ENCODE measurements at places on chromosomes 2 and 18. TPM values are rescaled to one million over a fixed set of nuclear protein-coding genes. Genes with fewer than 3 reads are reported as not detected.
A peak's percentile ranks its signal among the peaks of the same experiment; 100 is the strongest.

Gene PDE11A
- total RNA-seq, result not detected

Gene NEUROD1
- not detected for total RNA-seq

Gene UCN
- total RNA-seq, result 0.45 TPM

Gene ATP6V1B1
- not detected for total RNA-seq

Gene DSG1
- total RNA-seq, result not detected

DNA sequence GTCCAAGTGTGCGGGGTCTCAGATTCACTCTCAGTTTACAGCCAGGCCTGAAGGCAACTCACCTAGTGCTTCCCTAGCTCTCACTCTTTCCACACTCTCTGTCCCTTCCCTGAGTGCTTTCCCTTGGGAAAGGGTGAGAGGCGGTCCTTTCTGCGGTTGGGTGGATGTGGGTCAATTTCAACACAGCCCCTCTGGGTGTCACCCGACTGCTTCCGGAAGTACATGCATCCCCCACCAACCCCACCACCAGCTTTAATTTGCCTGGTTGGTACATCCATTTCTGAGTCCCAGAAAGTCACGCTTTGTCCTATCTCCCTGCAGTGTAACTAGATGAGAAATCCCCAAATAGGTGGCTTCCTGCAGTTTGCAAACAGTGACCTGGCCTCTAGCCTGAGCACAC is 307.3 kb upstream of the MEIS1 start:
- no peaks in the 10 kb centered on the region for H3K4me1 ChIP-seq
- H3K27me3 ChIP-seq, result peaks cover 2% of the 10 kb centered on the region
- H3K4me3 ChIP-seq, result no peak overlapping the region

DNA sequence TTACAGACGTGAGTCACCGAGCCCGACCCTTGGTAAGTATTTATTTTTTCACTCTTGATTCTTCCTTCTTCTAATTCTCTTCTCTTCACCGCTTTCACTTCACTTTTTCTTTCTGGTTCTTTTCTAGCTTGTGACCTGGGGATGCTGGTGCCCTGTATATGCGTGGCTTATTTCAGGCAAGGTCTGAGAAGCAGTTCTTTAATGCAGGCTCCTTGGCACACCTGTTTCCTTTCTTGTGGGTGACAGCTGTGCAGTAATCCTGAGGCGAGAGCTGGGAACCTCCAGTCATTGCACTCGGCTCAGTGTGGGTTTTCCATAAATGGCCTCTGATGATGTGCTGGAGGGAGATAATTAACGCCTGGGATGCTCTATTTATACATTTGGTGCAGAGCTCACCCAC is 193.8 kb downstream of the TSN start:
- H3K4me1 ChIP-seq, result no peaks in the 10 kb centered on the region
- H3K4me3 ChIP-seq, result no peak overlapping the region
- H3K27me3 ChIP-seq, result peaks cover 5% of the 10 kb centered on the region
- no peak overlapping the region for H3K27ac ChIP-seq
- no peak for DNase-seq

- no peak overlapping the region for H3K4me3 ChIP-seq
- DNase-seq, result peak; percentile 71
- H3K27me3 ChIP-seq, result peaks cover 28% of the 10 kb centered on the region
- no peaks in the 10 kb centered on the region for H3K36me3 ChIP-seq
These were observed 49.9 kb upstream of the DAPL1 start for GRCh38 chr2:158745067-158745865.

DNA sequence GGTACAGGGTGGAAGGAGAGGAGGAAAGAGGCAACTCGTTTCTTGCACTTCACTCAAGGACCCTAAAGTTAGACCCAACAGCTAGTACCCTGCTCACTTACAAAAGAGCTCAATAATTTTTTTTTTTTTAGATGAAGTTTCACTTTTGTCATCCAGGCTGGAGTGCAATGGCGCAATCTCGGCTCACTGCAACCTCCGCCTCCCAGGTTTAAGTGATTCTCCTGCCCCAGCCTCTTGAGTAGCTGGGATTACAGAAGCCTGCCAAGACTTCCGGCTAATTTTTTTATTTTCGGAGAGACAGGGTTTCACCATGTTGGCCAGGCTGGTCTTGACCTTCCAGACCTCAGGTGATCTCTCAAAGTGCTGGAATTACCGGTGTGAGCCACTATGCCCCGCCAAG is 4.1 kb downstream of the ASB3 start:
- peaks cover 43% of the 10 kb centered on the region for H3K4me1 ChIP-seq
- no peak overlapping the region for H3K27ac ChIP-seq
- H3K27me3 ChIP-seq, result no peaks in the 10 kb centered on the region
- no peak overlapping the region for H3K4me3 ChIP-seq

DNA sequence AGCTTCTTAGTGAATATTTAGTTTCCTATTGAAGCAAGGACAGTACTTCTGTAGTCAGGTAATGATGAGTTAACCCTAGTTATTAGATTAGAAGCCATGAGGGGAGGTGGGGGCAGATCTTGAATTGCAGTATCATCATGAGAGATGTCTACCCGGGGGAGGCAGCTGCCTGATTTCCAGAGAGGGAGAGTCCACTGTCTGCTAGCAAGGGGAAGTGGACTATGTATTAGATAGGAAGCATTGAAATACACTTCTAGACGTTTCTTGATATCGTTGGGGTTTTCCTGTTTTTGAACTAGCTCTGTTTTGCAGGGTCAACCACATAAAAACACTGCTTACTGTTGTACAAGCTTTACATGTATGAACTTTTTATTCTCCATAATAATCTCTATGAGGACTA is 38.8 kb downstream of the APLF start:
- DNase-seq, result no peak
- H3K4me3 ChIP-seq, result no peak overlapping the region
- peaks cover 9% of the 10 kb centered on the region for H3K36me3 ChIP-seq

DNA sequence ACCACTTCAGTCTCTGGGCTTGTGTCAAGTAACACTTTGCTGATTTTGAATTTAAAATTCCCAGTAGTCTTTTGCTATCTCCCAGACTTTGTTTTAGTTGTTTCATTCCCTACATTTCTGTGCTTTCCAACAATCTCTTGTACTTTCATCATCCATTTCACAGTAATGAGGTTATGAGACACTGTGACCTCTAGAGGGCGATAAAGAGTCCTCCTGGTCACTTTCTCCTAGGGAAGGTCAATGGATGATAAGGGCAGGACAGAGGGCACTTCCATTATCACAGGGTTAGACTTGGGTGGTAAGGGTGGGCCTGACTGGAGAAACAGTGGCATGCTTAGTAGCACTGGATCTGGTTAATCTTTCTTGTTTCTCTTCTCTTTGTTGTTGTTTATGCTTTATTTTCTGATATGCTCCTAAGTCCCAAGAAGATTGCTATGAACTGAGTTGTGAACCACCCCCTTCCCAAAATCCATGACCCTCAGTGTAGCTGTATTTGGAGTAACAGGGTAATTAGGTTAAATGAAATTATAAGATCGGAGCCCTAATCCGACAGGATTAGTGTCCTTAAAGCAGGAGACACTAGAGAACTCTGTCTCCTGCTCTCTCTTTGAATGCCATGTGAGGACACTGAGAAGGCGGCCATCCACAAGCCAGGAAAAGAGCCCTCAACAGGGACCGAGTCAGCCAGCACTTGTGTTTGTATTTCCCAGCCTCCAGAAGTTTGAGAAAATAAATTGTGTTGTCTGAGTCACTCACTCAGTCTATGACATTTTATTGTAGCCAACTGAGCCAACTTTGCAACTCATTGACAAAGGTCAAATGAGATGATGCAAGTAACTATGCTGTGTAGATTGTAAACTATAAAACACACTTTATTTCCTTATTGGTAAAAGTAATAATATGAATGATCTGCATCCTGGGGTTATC is 779.2 kb downstream of the CNTNAP5 start:
- H3K27ac ChIP-seq, result no peak overlapping the region
- H3K4me1 ChIP-seq, result no peaks in the 10 kb centered on the region
- H3K36me3 ChIP-seq, result no peaks in the 10 kb centered on the region
- H3K27me3 ChIP-seq, result no peaks in the 10 kb centered on the region

DNA sequence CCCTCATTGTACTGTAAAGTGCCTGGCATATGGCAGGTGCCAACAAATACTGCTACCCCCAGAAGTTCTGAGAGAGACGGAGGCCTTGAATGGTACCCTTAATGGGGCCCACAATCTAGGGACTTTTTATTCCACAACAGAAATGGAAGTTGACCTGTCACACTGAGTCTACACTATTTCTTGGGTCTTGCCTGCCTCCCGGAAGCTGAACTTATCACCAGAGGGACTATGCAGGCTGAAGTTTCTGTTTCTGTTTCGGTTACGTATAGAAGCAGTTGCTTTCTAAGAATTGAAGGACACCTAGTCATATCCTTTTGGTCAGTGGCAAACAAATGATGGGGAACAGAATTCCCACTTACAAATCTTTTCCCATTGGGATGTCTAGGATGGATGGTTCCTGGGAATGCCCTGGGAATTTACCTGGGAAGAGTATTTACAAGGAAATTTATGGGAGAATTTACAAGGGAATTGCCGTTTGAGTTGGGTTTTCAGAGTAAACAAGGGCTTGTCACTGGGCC is 74.2 kb downstream of the HS1BP3 start:
- peak; percentile 32 for DNase-seq
- H3K27ac ChIP-seq, result peak overlapping the region; percentile 16
- H3K4me3 ChIP-seq, result no peak overlapping the region
- H3K36me3 ChIP-seq, result peaks cover 2% of the 10 kb centered on the region

DNA sequence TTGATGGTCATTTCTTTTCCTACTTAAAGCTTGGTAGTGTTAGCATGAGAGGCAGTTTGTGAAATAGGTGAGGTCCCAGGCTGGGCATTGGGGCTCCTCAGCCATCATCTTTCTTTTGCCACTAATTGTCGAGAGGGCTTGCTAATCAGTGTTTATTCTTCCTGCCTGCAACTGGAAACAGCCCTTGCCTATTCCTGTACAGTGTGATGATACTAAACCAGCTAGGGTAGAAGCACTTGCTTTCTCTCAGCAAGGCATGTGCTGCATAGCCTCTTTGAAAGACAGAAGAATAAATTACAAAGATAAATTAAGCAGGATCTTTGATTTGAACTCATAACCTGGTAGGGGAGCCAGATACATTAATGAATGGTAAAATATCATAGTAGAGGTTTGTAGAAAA is 16.6 kb upstream of the GPBAR1 start:
- peaks cover 59% of the 10 kb centered on the region for H3K36me3 ChIP-seq
- H3K27ac ChIP-seq, result peak overlapping the region; percentile 46
- peaks cover 6% of the 10 kb centered on the region for H3K4me1 ChIP-seq
- no peak for DNase-seq
- H3K4me3 ChIP-seq, result no peak overlapping the region
- H3K27me3 ChIP-seq, result no peaks in the 10 kb centered on the region

DNA sequence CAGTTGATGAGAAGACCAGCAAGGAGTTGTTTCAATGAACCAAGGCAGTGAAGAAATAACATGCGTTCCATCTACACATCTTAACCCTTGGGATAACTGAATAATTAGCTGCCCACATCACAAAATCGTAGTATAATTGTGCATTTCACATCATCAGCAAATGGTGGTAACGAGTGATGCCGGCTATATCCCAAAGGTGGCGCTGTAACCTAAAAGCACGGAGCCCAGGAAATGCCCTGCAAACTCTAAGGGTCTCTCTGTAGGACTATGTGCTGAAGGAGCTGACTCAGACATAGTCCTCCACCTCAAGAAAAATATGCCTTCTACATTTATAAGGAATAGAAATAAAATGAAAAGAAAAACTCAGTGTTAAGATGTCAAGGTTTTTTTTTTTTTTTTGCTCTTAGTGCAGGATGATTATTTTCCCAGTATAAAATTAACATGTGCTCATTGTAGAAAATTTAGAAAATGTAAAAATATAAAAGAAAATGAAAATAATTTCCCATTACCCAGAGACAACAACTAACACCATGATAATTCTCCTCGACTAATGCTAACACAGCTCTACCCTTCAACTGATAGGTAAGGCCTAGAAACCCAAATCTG is 23.1 kb upstream of the DSG3 start:
- no peaks in the 10 kb centered on the region for H3K4me1 ChIP-seq
- DNase-seq, result peak; percentile 32
- H3K27me3 ChIP-seq, result no peaks in the 10 kb centered on the region
- no peak overlapping the region for H3K4me3 ChIP-seq

GRCh38 chr2:167424221-167424620 is 535.9 kb downstream of the XIRP2 start:
- H3K27ac ChIP-seq, result no peak overlapping the region
- no peak overlapping the region for H3K4me3 ChIP-seq
- DNase-seq, result no peak
- H3K36me3 ChIP-seq, result no peaks in the 10 kb centered on the region
- no peaks in the 10 kb centered on the region for H3K27me3 ChIP-seq
- H3K4me1 ChIP-seq, result no peaks in the 10 kb centered on the region

DNA sequence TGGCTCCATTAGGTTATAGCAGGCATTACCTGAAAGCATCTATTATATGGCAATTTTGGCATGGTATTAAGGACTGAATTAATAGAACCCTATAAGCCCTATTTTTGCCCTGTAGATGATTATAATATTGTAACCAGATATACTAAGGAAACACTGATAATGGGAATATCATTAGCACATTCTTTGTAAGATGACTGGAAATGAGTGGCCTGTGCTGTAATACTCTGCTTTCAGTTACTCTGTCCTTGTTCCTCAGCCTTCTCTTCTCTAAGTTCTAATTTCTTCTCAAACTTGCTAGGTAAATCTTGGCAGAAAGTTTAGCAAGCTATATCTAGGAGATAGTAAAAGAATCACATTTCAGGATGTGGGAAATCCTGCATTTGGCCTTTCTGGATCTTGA is 74.0 kb upstream of the ITPRID2 start:
- no peak for DNase-seq
- H3K27me3 ChIP-seq, result no peaks in the 10 kb centered on the region
- H3K36me3 ChIP-seq, result no peaks in the 10 kb centered on the region
- H3K27ac ChIP-seq, result no peak overlapping the region

GRCh38 chr18:73007195-73007914 is 139.6 kb upstream of the NETO1 start:
- no peak for DNase-seq
- no peaks in the 10 kb centered on the region for H3K36me3 ChIP-seq
- no peaks in the 10 kb centered on the region for H3K4me1 ChIP-seq
- no peak overlapping the region for H3K27ac ChIP-seq
- no peaks in the 10 kb centered on the region for H3K27me3 ChIP-seq

GRCh38 chr2:111624411-111625156 is 259.4 kb downstream of the ANAPC1 start:
- no peak overlapping the region for H3K4me3 ChIP-seq
- peaks cover 14% of the 10 kb centered on the region for H3K4me1 ChIP-seq
- peaks cover 5% of the 10 kb centered on the region for H3K36me3 ChIP-seq
- DNase-seq, result no peak
- H3K27me3 ChIP-seq, result peaks cover 11% of the 10 kb centered on the region

DNA sequence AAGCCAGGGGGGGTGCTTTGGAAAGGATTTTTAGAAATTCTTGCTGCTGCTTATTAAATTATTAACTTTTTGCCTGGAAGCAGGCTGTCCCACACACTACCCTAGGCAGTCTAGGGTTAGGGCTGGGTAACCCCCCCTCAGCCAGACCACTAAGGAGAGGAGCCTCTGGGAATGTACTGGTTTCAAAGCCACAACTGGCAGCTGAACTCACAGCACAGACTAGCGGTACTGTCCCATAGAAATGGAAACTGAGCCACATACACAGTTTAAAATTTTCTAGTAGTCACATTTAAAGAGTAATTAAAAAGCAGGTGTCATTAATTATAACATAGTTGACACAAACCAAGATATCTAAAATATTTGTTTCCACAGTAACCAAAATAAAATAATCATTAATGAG is 50.1 kb downstream of the SPRED2 start:
- peaks cover 29% of the 10 kb centered on the region for H3K4me1 ChIP-seq
- H3K27ac ChIP-seq, result no peak overlapping the region
- DNase-seq, result no peak
- H3K36me3 ChIP-seq, result no peaks in the 10 kb centered on the region
- H3K27me3 ChIP-seq, result no peaks in the 10 kb centered on the region
- H3K4me3 ChIP-seq, result no peak overlapping the region
